MCF 10A (cell line): ENCODE measurements at places on chromosomes 16 and 17. TPM values are rescaled to one million over a fixed set of nuclear protein-coding genes. Genes with fewer than 3 reads are reported as not detected.

GRCh38 chr17:36816214-36816906, 120.9 kb upstream of the LHX1 start:
- H3K27ac ChIP-seq = no peak overlapping the region
- DNase-seq = no peak
- no peaks in the 10 kb centered on the region for H3K36me3 ChIP-seq
- no peaks in the 10 kb centered on the region for H3K4me1 ChIP-seq

- H3K27me3 ChIP-seq = no peaks in the 10 kb centered on the region
- H3K27ac ChIP-seq = no peak overlapping the region
- H3K4me3 ChIP-seq = no peak overlapping the region
- DNase-seq = no peak
- H3K36me3 ChIP-seq = peaks cover 15% of the 10 kb centered on the region
These were observed 4.5 kb downstream of the PRSS27 start for GRCh38 chr16:2715519-2715918.

HIGD1B gene
- not detected in 2 replicates for total RNA-seq

MLLT6 gene
- total RNA-seq = 59.6 and 65.3 TPM in 2 replicates

DNA sequence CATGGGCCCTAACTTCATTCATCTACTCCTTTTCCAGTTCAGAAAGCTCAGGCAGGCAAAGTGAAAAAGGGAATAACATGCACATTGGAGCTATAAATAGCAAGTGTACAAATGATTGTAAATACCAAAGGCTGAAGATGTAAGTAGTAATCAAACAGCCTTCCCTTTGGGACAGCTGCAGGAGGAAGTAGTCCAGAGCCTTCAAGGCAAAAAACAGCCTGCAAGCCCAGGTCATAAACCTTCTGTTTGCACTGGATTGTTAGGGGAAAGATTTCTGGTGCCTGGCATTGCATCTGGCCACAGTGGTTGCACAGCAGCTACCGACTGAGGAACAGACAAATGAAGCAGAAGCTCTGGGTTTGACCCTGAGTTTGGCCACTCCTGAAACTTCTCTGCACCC, 98.6 kb upstream of the PMFBP1 start:
- H3K4me3 ChIP-seq = no peak overlapping the region
- no peaks in the 10 kb centered on the region for H3K27me3 ChIP-seq
- no peak overlapping the region for H3K27ac ChIP-seq
- H3K4me1 ChIP-seq = peaks cover 6% of the 10 kb centered on the region

TGFB1I1 gene
- 14.2 and 14.7 TPM in 2 replicates for total RNA-seq

DNA sequence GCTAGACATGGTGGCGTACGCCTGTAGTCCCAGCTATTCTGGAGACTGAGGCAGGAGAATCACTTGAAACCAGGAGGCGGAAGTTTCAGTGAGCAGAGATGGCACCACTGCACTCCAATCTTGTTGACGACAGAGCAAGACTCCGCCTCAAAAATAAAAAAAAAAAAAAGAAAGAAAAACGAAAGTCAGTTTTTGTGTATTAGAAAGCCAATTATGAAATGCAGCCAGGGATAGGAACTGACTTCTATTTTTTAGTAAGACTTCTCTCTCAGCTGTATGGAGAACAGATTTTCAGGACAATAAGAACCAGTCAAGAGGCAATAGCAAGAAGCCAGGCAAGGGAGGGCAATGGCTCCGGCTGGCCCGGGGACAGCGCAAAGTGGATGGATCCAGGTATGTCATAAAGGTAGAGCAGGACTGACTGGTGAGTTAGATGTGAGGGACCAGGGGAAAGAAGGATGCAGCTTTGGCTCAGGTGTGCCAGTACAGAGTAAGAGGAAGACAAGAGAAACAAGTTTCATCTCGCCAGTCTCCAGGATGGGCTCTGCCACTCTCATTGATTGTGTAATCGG, 12.5 kb upstream of the CCL1 start:
- H3K27ac ChIP-seq = no peak overlapping the region
- no peaks in the 10 kb centered on the region for H3K36me3 ChIP-seq
- H3K27me3 ChIP-seq = no peaks in the 10 kb centered on the region
- no peak for DNase-seq
- H3K4me1 ChIP-seq = no peaks in the 10 kb centered on the region

DNA sequence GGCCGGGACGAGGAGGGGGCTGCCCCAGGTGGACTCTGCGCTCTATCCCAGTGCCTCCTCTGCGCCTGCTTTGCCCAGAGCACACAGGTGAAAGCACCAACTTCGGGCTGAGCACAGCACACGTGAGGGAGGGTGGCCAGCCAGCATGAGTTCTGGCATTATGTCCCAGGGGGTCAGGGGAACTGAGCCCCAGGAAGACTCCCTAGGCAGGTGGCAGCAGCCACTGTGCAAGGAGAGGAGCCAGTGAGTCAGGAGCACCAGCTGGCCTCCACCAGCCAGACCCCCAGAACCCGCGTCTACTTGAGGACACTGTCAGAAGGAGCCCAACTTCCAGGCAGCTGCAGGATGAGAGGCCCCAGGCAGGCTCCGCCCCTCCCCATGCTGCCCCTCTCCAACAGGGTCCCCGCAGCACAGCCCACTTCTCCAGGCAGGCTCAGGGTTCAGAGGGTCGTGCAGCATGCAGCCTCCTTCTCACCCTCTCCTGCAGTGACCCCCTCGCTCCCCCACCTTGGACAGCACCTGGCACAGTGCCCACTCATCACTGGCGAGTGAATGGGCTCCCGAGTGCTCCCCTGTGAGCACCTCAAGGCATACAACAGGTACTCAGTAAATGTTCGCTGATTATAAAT, 44.2 kb upstream of the RASD1 start:
- no peaks in the 10 kb centered on the region for H3K27me3 ChIP-seq
- no peak overlapping the region for H3K27ac ChIP-seq
- H3K4me3 ChIP-seq = no peak overlapping the region
- DNase-seq = no peak
- H3K4me1 ChIP-seq = peaks cover 3% of the 10 kb centered on the region
- H3K36me3 ChIP-seq = no peaks in the 10 kb centered on the region

DNA sequence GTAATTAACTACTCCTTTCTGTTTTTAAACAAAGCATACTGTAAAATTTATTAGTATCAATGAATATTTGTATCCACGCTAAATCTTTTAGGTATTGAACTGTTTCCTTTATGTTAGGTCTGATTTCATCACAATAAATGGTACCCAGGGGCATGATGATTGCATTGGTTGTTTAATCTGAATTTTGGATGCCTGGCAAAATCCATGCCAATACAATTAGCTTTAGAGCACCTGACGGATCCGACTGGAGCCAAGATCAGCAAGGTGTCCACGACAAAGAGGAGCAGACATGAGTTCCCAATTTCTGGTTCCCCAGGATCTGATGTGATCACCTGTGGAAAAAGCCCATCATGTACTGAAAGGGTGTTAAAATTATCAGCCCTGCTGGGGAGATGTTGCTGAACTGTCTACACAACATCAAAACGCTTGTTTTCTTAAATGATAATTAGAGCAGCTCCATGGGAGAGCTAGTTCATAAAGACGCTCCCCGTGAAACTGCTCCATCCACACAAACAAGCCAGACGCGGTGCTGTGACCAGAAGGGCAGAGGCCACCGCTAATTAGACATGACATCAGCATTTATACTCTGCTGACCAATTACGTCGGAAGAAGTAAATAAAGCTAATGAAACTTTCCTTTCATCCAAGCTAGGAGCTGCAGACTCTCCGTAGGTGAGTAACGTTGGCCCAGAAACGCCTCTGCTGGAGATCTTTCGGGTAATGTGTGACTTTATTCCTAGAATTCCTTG, 151.7 kb downstream of the CPPED1 start:
- H3K27ac ChIP-seq = no peak overlapping the region
- H3K36me3 ChIP-seq = no peaks in the 10 kb centered on the region
- DNase-seq = no peak
- H3K4me1 ChIP-seq = peaks cover 3% of the 10 kb centered on the region

- H3K4me1 ChIP-seq = no peaks in the 10 kb centered on the region
- no peak overlapping the region for H3K4me3 ChIP-seq
- no peak overlapping the region for H3K27ac ChIP-seq
- no peaks in the 10 kb centered on the region for H3K27me3 ChIP-seq
These were observed 13.5 kb upstream of the ADORA2B start for GRCh38 chr17:15931394-15931793.

CD300LB gene
- total RNA-seq = not detected in 2 replicates

DNA sequence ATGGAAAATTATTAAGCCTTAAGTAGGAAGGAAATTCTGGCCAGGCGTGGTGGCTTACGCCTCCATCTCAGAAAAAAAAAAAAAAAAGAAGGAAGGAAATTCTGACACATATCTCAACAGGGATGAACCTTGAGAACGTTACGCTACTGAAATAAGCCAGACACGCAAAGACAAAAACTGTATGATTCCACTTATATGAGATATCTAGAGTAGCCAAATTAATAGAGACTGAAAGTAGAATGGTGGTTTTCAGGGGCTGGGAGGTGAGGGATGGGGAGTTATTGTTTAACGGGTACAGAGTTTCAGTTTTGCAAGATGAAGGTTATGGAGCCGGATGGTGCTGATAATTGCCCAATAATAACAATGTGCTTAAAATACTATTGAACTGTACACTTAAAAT, 16.2 kb upstream of the HNF1B start:
- H3K4me1 ChIP-seq = no peaks in the 10 kb centered on the region
- H3K4me3 ChIP-seq = no peak overlapping the region
- no peak overlapping the region for H3K27ac ChIP-seq
- H3K27me3 ChIP-seq = peaks cover 10% of the 10 kb centered on the region
- no peak for DNase-seq
- H3K36me3 ChIP-seq = no peaks in the 10 kb centered on the region

CTRB2 gene
- not detected in 2 replicates for total RNA-seq

GRCh38 chr16:49200223-49200820, 81.3 kb downstream of the CBLN1 start:
- H3K27ac ChIP-seq = no peak overlapping the region
- no peaks in the 10 kb centered on the region for H3K36me3 ChIP-seq
- no peak overlapping the region for H3K4me3 ChIP-seq
- H3K4me1 ChIP-seq = no peaks in the 10 kb centered on the region

PIPOX gene
- not detected in 2 replicates for total RNA-seq

DNA sequence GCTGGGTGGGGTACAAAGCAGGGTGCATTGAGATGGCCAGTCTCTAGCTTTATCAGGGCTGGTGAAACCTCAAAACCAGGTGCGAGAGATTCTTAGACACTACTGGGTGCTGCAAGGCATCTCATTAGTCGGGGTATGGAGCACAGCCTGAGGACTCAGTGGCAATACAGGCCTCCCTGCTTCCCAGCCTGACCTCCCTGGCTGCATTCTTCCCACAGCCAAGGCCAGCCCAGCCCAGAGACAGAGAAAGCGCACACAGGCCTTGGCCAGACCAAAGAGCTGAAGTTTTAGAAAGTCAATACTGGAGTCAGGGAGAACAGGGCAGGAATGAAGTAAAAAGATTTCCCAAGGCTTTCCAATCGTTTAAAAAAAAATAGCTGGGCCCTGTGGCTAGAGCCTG, 12.5 kb downstream of the HNF1B start:
- H3K27ac ChIP-seq = no peak overlapping the region
- no peaks in the 10 kb centered on the region for H3K4me1 ChIP-seq
- no peak overlapping the region for H3K4me3 ChIP-seq

- no peaks in the 10 kb centered on the region for H3K36me3 ChIP-seq
- H3K27ac ChIP-seq = no peak overlapping the region
- H3K4me3 ChIP-seq = peak overlapping the region; percentile 10
- no peaks in the 10 kb centered on the region for H3K4me1 ChIP-seq
- H3K27me3 ChIP-seq = peaks cover 20% of the 10 kb centered on the region
These were observed 328 bp upstream of the DRC7 start for GRCh38 chr16:57694231-57694724.

DNA sequence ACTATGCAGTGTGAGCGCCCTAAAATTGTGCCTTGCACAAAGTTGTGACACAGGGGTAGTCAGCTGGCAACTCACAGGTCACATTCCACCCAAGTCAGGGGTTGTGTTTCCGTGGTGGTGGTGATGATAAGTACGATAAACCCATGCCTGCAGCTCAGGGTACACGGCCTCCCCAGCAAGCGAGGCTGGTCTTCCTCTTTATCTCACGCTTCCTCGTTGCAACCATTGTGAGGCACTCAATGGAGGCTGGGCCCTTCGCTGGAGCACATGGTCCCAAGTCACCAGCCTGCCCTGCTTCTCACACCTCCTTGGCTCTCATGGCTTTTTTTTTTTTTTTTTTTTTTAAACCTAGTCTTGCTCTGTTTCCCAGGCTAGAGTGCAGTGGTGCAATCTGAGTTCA, 307.5 kb downstream of the CPPED1 start:
- peaks cover 6% of the 10 kb centered on the region for H3K4me1 ChIP-seq
- H3K4me3 ChIP-seq = no peak overlapping the region
- no peak for DNase-seq
- no peaks in the 10 kb centered on the region for H3K27me3 ChIP-seq
- no peaks in the 10 kb centered on the region for H3K36me3 ChIP-seq

NF1 gene
- total RNA-seq = 58.5 and 60.2 TPM in 2 replicates

DNA sequence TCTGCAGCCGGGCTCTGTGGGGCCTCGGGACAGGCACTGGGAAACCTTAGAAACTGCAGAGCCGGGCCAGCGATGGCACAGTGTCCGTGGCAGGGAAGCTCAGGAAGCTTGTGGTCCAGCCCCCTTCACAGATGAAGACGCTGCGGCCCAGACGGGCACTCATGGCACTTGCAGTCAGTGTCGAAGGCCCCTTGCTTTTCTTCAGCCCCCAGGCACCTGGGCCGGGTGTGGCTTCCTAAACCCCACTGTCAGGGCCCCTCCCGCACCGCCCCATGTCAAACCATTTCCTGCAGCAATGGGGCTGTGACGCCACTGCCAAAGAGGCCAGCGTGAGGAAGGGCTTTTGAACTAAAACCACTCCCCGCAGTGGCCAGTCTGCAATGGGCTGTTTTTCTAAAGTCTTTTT, 164.0 kb downstream of the LAT start:
- peaks cover 14% of the 10 kb centered on the region for H3K4me1 ChIP-seq
- H3K27ac ChIP-seq = no peak overlapping the region
- H3K27me3 ChIP-seq = no peaks in the 10 kb centered on the region
- H3K4me3 ChIP-seq = no peak overlapping the region
- no peak for DNase-seq
- H3K36me3 ChIP-seq = no peaks in the 10 kb centered on the region

GRCh38 chr17:49217651-49218413, 7.3 kb downstream of the ABI3 start:
- peaks cover 9% of the 10 kb centered on the region for H3K27me3 ChIP-seq
- DNase-seq = no peak
- peaks cover 6% of the 10 kb centered on the region for H3K36me3 ChIP-seq
- H3K4me1 ChIP-seq = no peaks in the 10 kb centered on the region
- no peak overlapping the region for H3K27ac ChIP-seq

DNA sequence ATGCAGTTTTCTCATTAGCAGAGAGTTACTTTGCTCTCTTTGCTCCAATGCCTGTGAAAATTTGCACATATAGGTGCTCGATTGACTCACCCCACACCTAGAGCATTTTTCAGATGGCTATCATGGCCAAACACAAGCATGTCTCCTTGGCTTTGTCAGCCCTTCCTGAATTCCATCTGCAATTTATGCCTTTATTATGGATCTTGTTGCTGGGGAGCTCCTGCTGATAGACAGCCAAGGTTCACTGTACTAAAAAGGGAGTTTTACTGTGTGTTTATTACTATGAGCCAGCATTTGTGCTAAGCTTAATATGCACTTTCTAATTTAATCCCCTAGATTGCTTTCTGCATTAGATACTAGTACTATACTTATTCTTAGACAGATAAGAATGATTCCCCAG, 93.3 kb downstream of the TOX3 start:
- no peak overlapping the region for H3K4me3 ChIP-seq
- H3K27me3 ChIP-seq = peaks cover 7% of the 10 kb centered on the region
- no peaks in the 10 kb centered on the region for H3K4me1 ChIP-seq

SLC12A3 gene
- not detected in 2 replicates for total RNA-seq

- peak overlapping the region; percentile 78 for H3K4me3 ChIP-seq
- peak; percentile 28 for DNase-seq
- no peak overlapping the region for H3K27ac ChIP-seq
- H3K27me3 ChIP-seq = no peaks in the 10 kb centered on the region
These were observed 58.2 kb downstream of the RAP1GAP2 start for GRCh38 chr17:2854143-2855055.
